ENCODE measurements at places on chromosomes 5 and 9. TPM values are rescaled to one million over a fixed set of nuclear protein-coding genes. Genes with fewer than 3 reads are reported as not detected.

Gene NSG2
- total RNA-seq: not detected

Gene IFNA13
- total RNA-seq: not detected

Gene ANKRD31
- total RNA-seq: 0.10 TPM

Gene COL23A1
- total RNA-seq: 0.19 TPM

Gene ZNF879
- 7.2 TPM for total RNA-seq

Gene C5orf34
- 9.6 TPM for total RNA-seq

Gene HNRNPH1
- 954 TPM for total RNA-seq

Gene PPP3R2
- total RNA-seq: not detected

Gene FOXD4
- not detected for total RNA-seq

Gene TAL2
- total RNA-seq: 0.33 TPM

Gene PCDHA3
- total RNA-seq: not detected

Gene PCDHAC2
- total RNA-seq: not detected

Gene GABRA1
- not detected for total RNA-seq

Gene ADAMTS6
- total RNA-seq: 2.2 TPM

Gene PLPP7
- 0.13 TPM for total RNA-seq

Gene RMRP
- total RNA-seq: 9,431 TPM

Gene PLAC8L1
- 0.39 TPM for total RNA-seq

Gene CAVIN4
- total RNA-seq: 0.13 TPM

Gene SLC34A1
- 0.43 TPM for total RNA-seq

Gene MLANA
- not detected for total RNA-seq

Gene SPINK13
- not detected for total RNA-seq

Gene TAS2R1
- not detected for total RNA-seq

Gene GPR151
- not detected for total RNA-seq

Gene CDH9
- total RNA-seq: not detected

Gene PCDHB5
- not detected for total RNA-seq

Gene ZDHHC11B
- 0.24 TPM for total RNA-seq

Gene PLPPR1
- total RNA-seq: not detected

Gene CCL27
- not detected for total RNA-seq

Gene TAF11L7
- total RNA-seq: not detected

Gene HSPB3
- not detected for total RNA-seq

Gene DNAI1
- total RNA-seq: not detected

Gene SPATA31D3
- total RNA-seq: not detected

Gene GMCL2
- not detected for total RNA-seq

Gene GCNT4
- total RNA-seq: 2.2 TPM

Gene GRIN1
- not detected for total RNA-seq

Gene ZBTB5
- 11.5 TPM for total RNA-seq

Gene MYMK
- total RNA-seq: not detected

Gene AGXT2
- not detected for total RNA-seq

Gene HRH2
- 36.1 TPM for total RNA-seq

Gene RARS1
- total RNA-seq: 66.1 TPM

Gene PCDHB14
- not detected for total RNA-seq

Gene IL9
- not detected for total RNA-seq

Gene PAEP
- total RNA-seq: not detected

Gene ANKRD34B
- total RNA-seq: not detected

Gene MLLT3
- 121 TPM for total RNA-seq

Gene MAMDC4
- 14.6 TPM for total RNA-seq

Gene WNT8A
- not detected for total RNA-seq

Gene RXRA
- 5.1 TPM for total RNA-seq

Gene ANKRD33B
- total RNA-seq: 3.3 TPM

Gene TOR2A
- 20.1 TPM for total RNA-seq

Gene SHOC1
- total RNA-seq: not detected

Gene CTNNAL1
- total RNA-seq: 13.3 TPM

Gene APBA1
- total RNA-seq: 0.72 TPM

Gene WNK2
- total RNA-seq: 0.38 TPM

Gene ECPAS
- 62.7 TPM for total RNA-seq

All from activated naive CD4-positive, alpha-beta T cell treated with anti-CD3 and anti-CD28 coated beads, Interleukin-2, amount 10 ng/mL, durations not matched to agents 5 hours and 36 hours (primary cell).